Dermis lymphatic vessel endothelial cell (primary cell): ENCODE measurements at places on chromosomes 13 and 19. TPM values are rescaled to one million over a fixed set of nuclear protein-coding genes. Genes with fewer than 3 reads are reported as not detected.

The CEACAM5 gene
- total RNA-seq: not detected in 2 replicates

The SPRY2 gene
- 14.6 and 23.3 TPM in 2 replicates for total RNA-seq

The MAST3 gene
- 0.98 and 1.9 TPM in 2 replicates for total RNA-seq

The ZNF285 gene
- 1.5 TPM in 2 replicates for total RNA-seq

The ZNF575 gene
- 0.09 and 0.11 TPM in 2 replicates for total RNA-seq

The ZNF491 gene
- total RNA-seq: 0.54 and 0.86 TPM in 2 replicates

The PDE4C gene
- total RNA-seq: 0.09 TPM in 1 of 2 replicates, not detected in the other

The ZNF829 gene
- total RNA-seq: 1.3 and 1.5 TPM in 2 replicates

The GNA15 gene
- total RNA-seq: 0.09 TPM in 1 of 2 replicates, not detected in the other

The LILRA1 gene
- not detected in 2 replicates for total RNA-seq

The SELENOV gene
- total RNA-seq: not detected in 2 replicates

The SGCG gene
- total RNA-seq: not detected in 2 replicates

The PDX1 gene
- total RNA-seq: not detected in 2 replicates

The CARS2 gene
- 32.5 and 43.7 TPM in 2 replicates for total RNA-seq

The ETV2 gene
- total RNA-seq: 0.17 and 0.87 TPM in 2 replicates

The ARL11 gene
- total RNA-seq: 0.26 and 0.33 TPM in 2 replicates

The DCLK1 gene
- total RNA-seq: 6.6 and 12.7 TPM in 2 replicates

The CACNG8 gene
- under 0.01 and 0.17 TPM in 2 replicates for total RNA-seq

The NUFIP1 gene
- 1.3 and 2.0 TPM in 2 replicates for total RNA-seq

The ZNF493 gene
- total RNA-seq: 8.1 and 19.9 TPM in 2 replicates

The SMG9 gene
- total RNA-seq: 3.8 and 5.4 TPM in 2 replicates

The OR7D4 gene
- not detected in 2 replicates for total RNA-seq

The KLK5 gene
- total RNA-seq: not detected in 2 replicates

The LILRB1 gene
- under 0.01 TPM in 2 replicates for total RNA-seq

The CBY2 gene
- under 0.01 TPM in 1 of 2 replicates, not detected in the other for total RNA-seq

The SBK3 gene
- 0.22 and 0.26 TPM in 2 replicates for total RNA-seq
